CD4-positive, alpha-beta memory T cell (primary cell): ENCODE measurements at places on chromosomes 13 and 19.
A peak's percentile ranks its signal among the peaks of the same experiment; 100 is the strongest.

- no peak for DNase-seq
Observed at GRCh38 chr13:113635709-113636108, 22.3 kb downstream of the ATP4B start.

GRCh38 chr13:101565317-101565716 lies 112.8 kb downstream of the ITGBL1 start:
- no peak for DNase-seq

DNA sequence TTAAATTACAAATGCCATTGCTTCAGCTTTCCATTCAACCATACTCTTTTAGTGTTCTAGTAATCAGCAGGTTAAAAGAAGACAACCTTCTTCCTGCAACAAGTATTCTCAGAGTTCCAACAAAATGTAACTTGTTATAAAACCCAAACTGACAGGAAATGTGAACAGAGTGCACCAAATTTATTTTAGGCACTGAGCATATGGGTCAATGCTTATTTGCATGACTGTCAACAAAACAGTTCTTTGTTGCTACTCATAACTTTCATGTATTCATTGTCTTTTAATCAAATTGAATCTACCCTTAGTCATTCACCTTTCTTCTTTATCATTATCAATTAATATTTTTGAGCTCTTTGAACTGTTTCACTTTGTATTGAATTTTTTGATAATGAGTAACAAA lies 554.1 kb downstream of the DACH1 start:
- DNase-seq, result no peak

DNA sequence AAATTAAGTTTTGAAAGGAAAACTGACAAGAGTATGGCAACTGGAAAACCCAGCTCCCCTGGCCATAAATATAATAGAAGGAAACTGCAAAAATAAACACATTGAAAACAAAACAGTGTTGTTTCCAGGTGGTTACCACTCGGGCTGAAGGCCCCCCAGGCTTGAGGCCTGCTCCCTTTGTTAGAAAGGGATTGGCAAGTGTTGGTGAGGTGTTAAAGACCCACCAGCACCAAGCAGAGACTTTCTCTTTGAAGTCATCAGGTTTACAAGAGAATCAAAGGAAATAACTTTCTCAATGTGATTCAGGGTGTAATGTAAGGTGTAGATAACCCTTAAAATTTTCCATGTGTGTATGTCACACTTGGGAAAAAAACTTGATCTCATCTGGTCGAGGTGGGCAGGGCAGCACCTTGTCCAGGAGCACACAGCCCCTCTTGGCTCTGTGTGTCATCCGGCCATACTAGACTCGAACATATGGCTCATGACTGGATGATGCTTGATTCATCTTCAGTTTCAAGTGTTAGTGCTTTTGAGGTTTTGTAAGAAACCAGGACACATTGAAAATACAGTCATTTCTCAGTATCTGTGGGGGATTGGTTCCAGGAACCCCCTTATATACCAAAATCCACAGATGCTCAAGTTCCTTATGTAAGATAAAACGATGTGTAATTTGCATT lies 7.8 kb downstream of the ACTN4 start:
- no peak for DNase-seq

GRCh38 chr13:110216398-110217041 lies 90.4 kb downstream of the COL4A1 start:
- no peak for DNase-seq

- no peak for DNase-seq
Observed at GRCh38 chr19:1715540-1715939, 37.8 kb upstream of the ONECUT3 start.

DNA sequence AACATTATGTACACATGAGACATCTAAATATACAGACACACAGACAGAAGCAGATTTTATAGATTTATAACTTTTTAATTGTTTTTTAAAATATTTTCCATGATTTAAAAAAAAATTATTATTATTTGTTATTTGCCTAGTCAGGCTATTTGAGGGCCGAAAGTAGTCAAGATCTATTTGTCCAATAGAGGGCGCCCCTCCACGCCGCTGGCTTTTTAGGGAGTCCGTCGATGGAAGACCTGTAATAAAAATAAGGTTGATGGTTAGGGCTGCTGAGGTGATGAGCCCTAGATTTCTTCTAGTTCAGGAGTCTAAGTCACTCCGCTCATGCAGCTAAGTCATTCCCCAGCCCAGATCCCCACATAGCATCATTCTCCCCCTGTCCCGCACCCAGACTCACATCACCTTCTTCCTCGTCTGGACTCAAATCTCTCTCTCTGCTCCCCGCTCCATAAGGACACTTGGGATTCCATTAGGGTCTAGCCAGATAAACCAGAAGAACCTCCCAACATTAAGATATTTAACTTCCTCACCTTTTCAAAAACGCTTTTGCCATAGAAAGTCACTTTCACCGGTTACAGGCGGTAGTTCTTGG lies 33.9 kb upstream of the CEACAM21 start:
- DNase-seq, result peak; percentile 76

- DNase-seq, result no peak
Observed at GRCh38 chr19:20044663-20045062, 5.4 kb upstream of the ZNF682 start.

DNA sequence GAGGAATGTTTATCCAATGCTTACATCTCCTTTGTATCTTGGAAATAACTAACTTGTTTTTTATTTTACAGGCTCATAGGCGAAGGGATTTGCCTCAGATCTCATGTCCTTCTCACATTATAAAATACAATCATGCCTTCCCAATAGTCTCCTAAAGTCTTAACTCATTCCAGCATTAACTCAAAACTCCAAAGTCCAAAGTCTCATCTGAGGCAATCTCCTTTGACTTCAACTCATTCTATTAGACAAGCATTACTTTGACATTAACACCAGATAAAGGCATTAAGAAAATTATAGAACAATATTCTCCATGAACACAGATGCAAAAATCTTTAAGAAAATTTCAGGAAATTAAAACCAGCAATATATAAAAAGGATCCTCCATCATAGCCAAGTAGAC lies 137.6 kb downstream of the DNAJC3 start:
- no peak for DNase-seq

GRCh38 chr13:35630551-35631275 lies 154.2 kb upstream of the MAB21L1 start:
- DNase-seq, result no peak
